Transverse colon (tissue), 4 donors: ENCODE measurements at places on chromosomes 4 and X. TPM values are rescaled to one million over a fixed set of nuclear protein-coding genes. Genes with fewer than 3 reads are reported as not detected.

- DNase-seq: no peak
Observed at GRCh38 chr4:13309751-13310150, 174.4 kb downstream of the RAB28 start.

DNA sequence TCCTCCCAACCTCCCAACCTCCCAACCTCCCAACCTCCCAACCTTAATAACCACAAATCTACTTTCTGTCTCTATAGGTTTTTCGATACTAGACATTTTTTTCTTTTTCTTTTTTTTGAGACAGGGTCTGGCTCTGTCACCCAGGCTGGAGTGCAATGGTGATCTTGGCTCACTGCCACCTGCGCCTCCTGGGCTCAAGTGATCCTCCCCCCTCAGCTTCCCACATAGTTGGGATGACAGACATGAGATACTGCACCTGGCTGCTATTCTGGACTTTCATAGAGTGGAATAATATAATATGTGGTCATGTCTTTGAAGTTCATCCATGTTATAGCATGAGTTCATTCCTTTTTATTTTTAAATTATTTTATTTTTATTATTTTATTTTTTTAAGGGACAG lies 39.5 kb upstream of the ZFX start:
- no peak for DNase-seq

Gene SLC10A6
- total RNA-seq: not detected

Gene PDCL2
- not detected for total RNA-seq

DNA sequence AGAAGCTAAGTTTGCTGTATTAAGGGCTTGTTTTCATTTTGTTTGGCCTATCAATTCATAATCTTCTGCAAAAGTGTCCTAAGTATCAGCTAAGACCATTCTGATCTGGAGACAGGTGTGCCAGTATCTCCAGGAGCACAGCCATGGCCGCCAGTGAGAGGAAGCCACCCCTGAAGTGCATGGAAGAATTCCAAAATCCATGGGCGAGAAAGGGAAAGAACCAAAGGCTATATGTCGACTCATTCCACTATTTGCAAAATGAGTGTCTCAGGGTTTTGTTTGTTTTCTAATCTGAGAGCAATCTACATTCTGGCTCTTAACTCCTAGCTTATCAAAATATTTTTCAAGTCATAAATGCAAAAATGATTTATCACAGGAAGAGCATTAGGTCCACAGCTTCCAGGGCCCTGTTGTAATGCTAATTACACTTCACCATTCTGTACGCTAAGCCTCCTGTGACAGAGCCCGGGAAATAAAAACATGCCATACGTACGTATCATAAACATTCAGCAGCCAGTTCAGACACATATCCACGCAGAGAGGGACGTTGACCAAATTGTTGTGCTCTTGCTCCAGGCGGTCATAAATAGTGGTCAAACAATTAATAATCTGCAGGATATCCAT lies 137.3 kb upstream of the FTHL17 start:
- no peak for DNase-seq

DNA sequence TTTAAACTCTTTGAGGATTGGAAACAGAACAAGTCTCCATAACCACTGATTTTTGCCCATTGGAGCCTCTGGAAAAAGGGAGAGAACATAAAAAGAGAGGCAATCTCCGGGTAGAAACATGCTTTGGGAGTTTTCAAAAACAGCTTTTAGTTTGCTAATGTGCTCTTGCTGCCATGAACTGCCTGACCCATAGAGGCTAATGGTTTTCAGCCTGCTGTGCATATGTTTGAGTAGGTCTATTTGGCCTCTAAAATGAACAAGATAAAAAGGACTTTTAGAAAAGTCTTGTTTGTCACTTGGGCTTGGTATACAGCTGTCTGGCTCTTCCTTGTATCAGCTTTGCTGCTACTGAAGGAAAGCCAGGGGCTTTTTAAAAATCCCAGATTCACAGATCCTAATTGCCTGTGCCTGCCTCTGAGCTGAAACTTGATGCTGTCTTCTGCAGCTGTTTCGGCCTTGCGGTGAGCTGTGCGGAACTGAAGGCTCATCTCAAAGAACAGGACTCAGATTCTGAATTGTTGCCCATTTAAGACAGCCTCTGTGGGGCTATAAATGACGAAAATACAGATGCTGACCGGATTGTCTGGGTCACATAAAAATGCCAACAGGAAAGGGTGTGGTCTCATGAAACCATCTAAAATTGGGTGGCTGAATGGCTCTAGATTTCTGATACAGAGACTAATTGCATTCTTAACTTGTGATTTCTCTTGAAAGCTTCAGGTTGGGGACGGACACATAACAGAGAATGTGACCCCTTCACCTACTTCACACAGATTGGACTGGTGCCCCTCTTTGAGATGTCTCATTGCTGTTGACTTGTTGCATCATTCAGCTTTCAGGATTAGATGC lies 18.4 kb upstream of the ZNF41 start:
- no peak for DNase-seq

Gene GPC4
- 7.8 TPM for total RNA-seq
